ENCODE measurements at places on chromosomes 12 and 14.

DNA sequence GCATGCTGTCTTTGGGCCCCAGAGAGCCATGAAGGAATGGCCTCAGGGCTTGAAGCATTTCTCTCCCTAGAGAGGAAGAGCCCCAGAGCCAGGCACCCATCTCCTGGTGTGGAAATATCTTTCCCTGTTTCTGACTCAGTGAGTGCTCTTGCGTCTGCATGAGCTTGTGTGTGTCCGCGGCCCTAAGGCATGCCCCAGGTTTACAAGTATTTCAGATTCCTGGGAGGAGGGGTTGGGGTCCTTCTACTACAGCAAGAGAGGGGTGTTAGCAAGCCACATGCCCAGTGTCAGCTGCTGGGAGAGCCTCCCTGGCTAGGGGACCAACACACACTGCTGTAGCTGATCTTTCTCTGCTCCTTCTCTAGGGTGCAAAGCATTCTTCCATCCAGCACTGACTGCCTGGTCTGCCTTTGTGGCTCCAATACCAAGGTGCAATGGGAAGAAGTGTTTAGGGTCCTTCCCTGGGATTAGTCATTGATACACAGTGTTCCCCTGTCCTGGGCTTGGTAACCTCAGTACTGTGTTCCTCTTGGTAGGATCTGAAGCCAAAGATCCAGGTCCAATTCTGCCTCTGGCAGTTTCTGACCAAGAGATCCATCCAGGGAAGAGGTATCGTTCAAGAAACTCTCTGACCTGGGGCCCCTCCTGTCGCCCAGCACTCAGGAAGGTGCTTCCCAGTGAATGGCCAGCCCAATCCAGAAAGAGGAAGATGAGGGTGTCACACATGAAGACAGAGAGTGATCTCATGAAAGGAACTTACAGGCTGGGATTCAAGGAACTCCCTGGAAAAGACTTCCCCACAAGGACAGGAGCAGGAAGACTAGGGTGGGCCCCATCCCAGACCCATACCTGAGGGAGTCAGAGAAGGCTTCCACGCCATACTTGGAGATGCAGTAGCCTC lies 3.1 kb downstream of the RDH16 start:
- no peak for DNase-seq

DNA sequence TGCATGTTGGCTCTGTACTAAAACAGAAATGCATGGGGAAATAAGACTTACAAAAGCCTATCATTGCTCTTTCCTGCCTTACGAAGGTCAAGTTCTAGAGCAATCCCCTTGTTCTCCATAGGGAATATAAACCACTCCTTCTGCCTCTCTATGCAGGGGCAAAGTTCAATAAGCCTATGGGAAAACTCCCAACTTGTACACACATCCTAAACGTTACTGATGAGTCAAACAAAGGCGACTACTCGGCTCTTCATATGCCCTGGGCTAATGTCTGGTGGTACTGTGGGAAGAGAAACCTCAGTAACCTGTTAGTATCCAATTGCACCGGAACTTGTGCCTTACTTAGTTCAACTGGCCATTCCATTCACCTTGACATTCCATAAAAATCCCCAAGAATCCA lies 32.7 kb downstream of the PRMT8 start:
- no peak for DNase-seq

GRCh38 chr12:91368613-91369012 lies 186.0 kb upstream of the DCN start:
- no peak for DNase-seq

- no peak for DNase-seq
Observed at GRCh38 chr14:100190126-100190525, 30.7 kb upstream of the DEGS2 start.

GRCh38 chr12:111410431-111411184 lies 4.9 kb downstream of the SH2B3 start:
- DNase-seq, result peak; percentile 52

Measured in adipocyte (in vitro differentiated cells).